ENCODE measurements at places on chromosomes 1 and 21.

- no peak for DNase-seq
Observed at GRCh38 chr1:107110326-107110725, 30.5 kb upstream of the NTNG1 start.

- peak; percentile 69 for DNase-seq
Observed at GRCh38 chr1:84298684-84299535, 2.6 kb upstream of the SAMD13 start.

DNA sequence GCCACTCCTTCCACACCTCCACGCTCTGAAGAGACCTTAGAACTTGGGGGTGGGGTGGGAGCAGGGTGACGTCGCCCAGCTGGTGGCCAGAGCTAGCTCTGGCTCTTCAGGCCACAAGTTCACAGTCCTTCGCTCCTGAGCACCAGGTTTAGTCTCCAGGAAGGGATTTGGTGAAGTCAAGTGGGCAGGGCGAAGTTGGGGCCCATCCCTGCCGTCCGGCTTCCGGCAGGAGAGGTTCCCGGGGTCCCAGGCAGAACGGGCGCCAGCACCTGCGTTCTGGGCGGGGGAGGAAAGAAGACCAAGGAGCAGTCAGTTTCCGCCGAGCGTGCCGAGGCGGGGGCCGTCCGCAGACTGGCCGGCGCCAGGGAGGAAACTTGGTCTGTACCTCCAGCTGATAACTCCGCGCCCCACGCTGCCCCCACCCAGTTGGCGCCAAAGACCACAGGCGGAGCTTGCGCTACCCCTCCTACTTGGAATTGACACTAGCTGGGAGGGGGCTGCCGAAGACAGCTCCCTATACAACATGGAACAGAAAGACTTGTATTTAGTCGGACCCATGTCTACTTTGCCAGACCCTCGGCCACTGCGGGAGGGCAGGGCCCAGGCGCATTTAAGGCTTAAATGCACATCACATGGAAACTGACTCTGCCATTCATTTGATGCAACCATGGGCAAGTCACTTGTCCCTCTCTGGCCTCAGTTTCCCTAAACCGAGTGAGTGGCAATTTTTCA, 995 bp downstream of the ID3 start:
- no peak for DNase-seq

- peak; percentile 14 for DNase-seq
Observed at GRCh38 chr1:68049941-68050878, at the start of gene DIRAS3. Gene DIRAS3, minus strand, starts transcription at chr1:68050627. Its CDS starts 3,330 bp downstream, at chr1:68047297.

- no peak for DNase-seq
Observed at GRCh38 chr21:34779860-34780259, 111.1 kb downstream of the CLIC6 start.

- no peak for DNase-seq
Observed at GRCh38 chr1:153474347-153474746, 13.9 kb upstream of the S100A7 start.

- DNase-seq = no peak
Observed at GRCh38 chr1:60280256-60280655, 206.7 kb upstream of the C1orf87 start.

GRCh38 chr1:64033667-64034220, 169.7 kb upstream of the UBE2U start:
- no peak for DNase-seq

- DNase-seq = peak; percentile 16
Observed at GRCh38 chr1:169586395-169587255, at the start of gene F5. Gene F5, minus strand, starts transcription at chr1:169586481. Its CDS starts 95 bp downstream, at chr1:169586386.
